ENCODE measurements at places on chromosomes 5 and 9.

DNA sequence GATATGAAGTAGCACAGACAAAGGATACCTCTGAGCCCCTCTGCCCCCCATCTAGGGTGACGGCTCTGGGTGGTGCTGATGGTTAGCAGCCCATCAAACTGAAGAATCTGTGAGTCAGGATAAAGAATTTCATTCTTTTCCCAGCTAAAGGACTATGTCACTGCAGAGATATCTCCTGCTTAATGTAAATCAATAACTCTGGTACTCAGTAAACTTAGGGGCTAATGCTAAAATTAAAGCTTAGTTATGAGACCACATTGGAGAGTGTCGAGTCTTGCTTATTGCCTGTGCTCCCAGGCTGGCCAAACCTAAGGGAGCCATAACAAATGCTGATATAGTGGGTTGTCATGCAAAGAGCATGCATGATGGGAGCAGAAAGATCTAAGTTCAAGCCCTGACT is 25.6 kb upstream of the ACTBL2 start:
- DNase-seq = no peak

DNA sequence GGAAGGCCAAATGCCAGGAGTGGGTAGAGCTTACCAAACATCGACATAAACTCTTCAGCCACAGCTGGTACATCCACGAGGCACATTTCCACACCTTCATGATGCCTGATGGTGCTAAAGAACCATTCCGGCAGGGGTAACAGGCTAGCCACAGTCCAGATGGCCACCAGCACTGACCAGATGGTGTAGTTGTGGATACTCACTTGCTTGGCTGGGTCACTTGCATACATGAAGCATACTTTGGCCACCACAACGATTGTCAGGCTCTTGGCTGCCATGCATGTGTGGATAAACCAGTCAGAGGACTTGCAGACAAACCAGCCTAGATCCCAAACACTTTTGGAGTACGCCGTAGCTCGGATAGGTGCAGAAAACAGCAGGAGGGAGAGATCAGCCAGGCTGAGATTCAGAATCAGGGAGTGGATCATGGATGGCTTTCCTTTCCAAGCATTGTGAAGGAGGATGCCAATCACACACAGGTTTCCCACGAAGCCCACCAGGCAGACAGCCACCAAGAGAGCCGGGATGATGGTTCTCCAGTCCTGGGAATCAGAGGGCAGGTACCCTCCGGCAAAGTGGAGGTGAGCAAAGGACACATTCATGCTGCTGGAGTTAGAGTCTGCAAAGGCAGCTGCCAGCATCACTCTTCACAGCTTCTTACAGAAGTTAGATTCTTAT is 378 bp downstream of the GPR151 start:
- no peak for DNase-seq

DNA sequence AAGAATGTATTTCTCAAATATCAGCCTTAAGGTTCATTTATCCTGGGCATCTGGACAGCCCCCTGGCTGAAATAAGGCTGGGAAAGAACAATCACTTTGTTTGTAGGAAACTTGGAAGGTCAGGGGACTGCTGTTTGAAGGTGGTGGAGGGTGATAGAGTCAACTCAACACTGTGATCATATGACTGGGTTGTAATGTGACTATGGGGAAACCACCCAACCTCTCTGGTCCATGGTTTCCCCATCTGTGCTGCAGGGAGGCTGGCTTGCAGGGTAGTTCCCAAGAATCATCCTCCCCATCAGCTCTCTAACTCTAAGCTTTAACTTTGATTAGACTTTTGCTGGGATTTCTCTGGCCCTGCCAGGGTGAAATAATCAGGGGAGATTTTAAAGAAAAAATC is 10.0 kb downstream of the INSYN2B start:
- DNase-seq = no peak

GRCh38 chr9:114909661-114910060 is 20.7 kb downstream of the TNFSF8 start:
- DNase-seq = no peak

- no peak for DNase-seq
Observed at GRCh38 chr5:164597293-164597900, 1092.0 kb downstream of the MAT2B start.

GRCh38 chr5:5304361-5305020 is 118.0 kb upstream of the ICE1 start:
- DNase-seq = no peak

DNA sequence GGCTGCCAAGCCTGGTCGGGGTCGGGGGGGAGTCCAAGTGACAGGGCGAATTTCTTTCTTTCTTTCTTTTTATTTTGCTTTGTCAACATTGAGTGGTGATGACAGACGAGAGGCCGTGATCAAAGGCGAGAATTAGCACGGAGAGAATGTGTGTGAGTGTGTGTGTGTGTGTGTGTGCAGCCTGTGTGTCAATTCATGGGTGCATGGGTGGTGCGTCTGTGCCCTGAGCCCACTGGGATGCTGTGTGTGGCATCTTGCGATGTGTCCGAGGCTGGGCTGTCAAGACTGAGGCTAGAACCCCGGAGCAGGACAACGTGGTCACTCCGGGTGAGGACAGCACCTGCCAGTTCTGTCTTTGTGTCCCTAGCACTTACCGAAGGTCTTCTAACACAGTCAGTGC is 4.7 kb upstream of the FIBCD1 start:
- no peak for DNase-seq

- no peak for DNase-seq
Observed at GRCh38 chr5:80246001-80246758, 9.7 kb downstream of the SERINC5 start.

- no peak for DNase-seq
Observed at GRCh38 chr5:53034832-53035231, 45.7 kb downstream of the ITGA2 start.

- no peak for DNase-seq
Observed at GRCh38 chr5:40577718-40578117, 102.0 kb upstream of the PTGER4 start.

- no peak for DNase-seq
Observed at GRCh38 chr9:114677418-114677817, 4.6 kb downstream of the TEX48 start.

DNA sequence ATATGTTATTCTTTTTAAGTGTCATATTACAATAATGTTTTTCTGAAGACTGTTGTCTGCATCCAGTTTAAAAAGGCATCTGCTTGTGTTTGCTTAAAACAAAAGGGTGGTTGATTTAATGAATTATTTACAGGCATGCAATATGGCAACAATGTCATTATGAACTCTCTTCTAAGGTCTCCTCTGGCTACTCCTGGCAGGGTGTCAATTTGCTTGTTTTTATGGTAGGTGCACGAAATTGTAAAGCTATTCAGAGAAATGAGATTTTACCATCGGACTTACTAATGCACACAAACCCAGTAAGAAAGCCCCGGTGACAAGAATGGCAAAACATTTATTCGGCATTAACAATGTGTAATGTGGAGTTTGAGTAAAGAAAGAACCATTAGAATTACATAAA is 539.8 kb upstream of the ZNF608 start:
- no peak for DNase-seq

- DNase-seq = no peak
Observed at GRCh38 chr9:82668689-82669199, 394.2 kb downstream of the RASEF start.
